ENCODE measurements at places on chromosomes 7 and 10.

DNA sequence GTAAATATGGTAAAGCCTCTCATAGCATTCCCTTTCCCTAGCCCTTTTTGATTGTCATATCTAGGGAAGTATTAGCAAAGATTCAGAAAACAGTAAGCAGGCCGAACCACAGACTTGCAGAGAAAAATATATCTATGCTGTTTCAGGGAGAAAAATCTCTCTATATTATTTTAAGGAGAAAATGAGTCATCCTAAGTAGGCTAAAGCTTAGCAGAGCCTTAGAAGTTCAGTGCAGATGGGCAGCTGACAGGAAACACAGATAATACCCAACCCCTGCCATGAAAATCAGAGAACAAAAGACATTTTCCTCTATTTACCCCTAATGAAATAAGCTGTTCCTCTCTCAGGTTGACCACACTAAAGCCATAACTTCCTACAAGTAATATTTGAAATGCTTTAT is 16.5 kb downstream of the C1QL3 start:
- DNase-seq = no peak

DNA sequence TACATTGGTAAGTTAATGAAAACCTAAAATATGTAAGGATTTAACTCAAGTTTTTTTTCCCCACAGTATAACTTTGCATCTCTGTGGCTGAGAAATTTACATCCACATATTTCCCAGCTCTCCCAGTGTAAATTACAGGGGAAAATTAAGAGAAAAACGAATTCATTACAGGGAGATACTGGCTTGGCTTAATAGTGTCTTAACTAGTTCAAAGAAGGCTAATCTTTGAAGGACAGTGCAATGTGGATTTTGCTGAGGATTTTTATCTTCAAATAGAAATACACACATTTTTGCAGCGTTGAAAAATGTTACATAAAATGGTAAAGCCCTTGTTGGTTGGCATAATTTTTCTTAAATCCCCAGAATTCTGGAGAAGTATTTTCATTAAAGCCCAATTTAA is 1.5 kb downstream of the CBX3 start:
- no peak for DNase-seq

GRCh38 chr10:75512203-75512933 is 80.9 kb downstream of the LRMDA start:
- DNase-seq = no peak

DNA sequence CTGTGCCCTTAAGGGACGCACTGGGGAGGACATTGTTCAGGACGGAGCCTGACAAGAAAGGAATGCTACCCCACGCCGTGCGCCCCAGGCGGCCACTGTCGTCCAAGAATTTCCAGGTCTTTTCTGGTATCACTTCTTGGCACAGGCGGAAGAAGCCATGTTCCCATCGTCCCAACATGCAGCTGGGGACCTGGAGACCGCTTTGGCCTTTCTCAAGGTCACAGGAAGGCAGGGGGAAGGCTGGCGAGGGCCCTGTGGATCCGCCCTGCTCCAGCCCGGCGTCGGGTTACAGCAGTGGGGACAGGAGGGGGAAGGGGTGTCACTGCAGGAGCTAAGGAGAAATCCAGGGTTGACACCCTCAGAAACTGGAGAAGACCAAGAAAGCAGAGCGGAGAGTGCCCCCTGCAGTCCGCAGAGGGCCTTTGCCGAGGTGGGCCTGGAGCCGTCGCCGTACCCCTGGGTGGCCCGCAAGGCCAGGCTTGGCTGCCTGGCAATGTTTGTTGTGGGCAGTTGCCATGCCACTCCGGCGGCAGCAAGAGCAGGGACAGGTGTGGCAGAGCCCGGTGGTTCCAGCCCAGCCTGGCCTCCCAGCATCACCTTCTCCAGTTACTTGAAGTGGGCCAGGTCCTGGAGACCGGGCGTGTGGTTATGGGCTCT is 104.1 kb downstream of the LHPP start:
- DNase-seq = peak; percentile 44

- DNase-seq = no peak
Measured at GRCh38 chr7:885893-886625, 9.7 kb downstream of the GET4 start.

DNA sequence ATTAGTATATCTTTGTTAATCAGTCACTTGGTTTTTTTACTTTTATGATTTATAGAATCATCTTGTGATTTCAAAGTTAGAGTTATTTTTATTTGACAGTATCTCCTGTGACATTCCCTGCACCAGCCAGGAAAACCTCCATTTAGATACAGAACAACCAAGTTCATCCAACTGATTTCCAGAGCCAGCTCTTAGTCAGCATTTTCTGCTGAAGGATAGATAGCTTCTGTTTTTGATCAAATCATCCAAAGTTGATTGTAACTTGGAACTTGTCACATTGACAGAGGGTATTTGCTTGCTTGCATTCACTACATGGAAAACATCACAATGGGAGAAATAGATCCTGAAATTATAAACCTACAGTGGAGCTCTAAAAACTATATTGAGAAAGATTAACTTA is 122.6 kb downstream of the PON1 start:
- no peak for DNase-seq

DNA sequence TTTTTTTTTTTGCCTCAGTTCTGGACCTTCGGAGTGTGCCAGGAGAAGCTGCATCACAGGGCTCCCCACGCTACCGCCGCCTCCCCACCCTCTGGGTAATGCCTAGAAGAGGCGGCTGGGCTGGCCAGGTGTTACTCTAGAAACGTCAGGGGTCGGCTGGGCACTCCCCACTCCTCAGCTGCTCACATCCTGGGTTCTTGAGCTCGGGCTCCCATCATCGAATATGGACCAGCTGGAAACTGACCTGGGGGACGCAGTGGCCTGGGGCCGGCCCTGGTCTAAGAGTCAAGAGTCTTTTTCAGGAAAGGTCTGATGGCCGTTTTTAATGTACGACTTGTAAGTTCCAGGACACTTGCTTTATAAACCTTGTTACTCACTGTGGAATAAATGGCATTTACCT is 326.5 kb downstream of the WDR37 start:
- DNase-seq = no peak

DNA sequence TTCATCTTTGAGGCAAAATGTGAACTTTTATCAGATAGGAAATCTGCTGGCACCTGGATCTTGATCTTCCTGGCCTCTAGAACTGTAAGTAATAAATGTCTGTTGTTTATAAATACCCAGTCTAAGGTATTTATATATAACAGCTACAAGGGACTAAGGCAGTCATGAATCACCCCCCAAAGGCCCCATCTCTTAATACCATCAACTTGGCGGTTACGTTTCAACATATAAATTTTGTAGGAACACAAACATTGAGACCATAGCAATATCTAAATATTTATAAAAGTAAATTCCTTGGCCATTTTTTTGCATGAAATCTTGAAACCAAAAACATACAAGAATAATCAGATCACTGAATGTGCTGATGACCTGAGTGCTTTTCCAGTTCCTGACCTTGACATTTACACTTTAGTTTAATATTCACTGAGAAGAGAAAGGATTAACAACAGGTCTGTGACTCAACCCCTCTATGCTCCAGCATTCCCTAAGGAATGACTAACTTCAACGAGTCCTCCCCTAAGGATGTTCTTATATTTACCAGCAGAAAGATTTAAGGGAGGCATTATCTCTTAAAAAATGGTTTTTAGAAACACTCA is 1438.5 kb upstream of the CELF2 start:
- DNase-seq = no peak

- no peak for DNase-seq
Measured at GRCh38 chr10:1581189-1581588, 156.1 kb downstream of the ADARB2 start.

Measured in A549 (cell line).